ENCODE measurements at places on chromosomes 3 and 15.

- DNase-seq = no peak
Observed at GRCh38 chr15:25394898-25395297, 43.9 kb downstream of the UBE3A start.

- DNase-seq = no peak
Observed at GRCh38 chr3:123620343-123620742, 35.5 kb upstream of the HACD2 start.

DNA sequence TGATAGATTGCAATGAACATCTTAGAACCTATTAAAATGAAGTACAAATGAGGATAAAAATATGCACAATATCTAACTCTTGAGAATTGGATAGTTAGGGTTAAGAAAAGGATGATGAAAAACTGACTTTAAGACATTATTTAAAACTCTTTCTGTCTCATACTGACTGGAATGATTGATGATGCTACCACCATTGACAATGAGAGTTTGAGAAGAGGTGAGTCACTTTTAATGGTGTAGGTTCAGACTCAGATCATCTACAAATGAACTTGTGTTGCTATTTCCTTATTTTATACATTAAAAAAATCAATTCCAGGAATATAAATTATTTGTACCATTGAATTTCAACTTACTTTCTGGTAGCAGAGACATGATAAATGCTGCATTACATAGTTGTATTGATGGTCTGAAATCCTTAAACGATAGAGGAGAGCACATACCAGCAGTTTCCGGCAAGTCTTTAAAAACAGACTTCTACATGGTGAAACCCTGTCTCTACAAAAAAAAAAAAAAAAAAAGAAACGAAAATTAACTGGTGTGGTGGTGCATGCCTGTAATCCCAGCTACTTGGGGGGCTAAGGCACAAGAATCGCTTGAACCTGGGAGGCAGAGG is 409.0 kb downstream of the OTOL1 start:
- DNase-seq = no peak

- DNase-seq = no peak
Observed at GRCh38 chr3:31010491-31010890, 116.0 kb upstream of the GADL1 start.

DNA sequence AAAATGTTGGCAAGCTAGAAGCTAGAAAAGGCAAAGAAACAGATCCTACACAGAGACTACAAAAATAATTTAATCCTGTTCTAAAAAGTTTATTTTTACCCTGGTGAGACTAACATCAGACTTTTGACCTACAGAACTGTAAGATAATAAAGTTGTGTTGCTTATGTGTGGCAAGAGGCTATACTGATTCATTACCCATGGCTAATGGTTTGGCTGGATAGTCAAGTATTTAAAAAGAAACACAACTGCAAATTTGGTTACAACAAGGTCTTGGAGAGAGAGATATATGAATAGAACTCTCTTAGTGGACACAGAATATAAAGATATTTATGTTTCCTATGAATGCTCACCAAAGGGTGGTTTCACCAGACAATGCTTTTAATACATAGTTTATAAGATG is 364.2 kb upstream of the PLSCR5 start:
- DNase-seq = no peak

GRCh38 chr15:37131621-37132020 is 31.3 kb upstream of the MEIS2 start:
- DNase-seq = no peak

GRCh38 chr3:153026026-153026425 is 136.0 kb upstream of the RAP2B start:
- DNase-seq = no peak

DNA sequence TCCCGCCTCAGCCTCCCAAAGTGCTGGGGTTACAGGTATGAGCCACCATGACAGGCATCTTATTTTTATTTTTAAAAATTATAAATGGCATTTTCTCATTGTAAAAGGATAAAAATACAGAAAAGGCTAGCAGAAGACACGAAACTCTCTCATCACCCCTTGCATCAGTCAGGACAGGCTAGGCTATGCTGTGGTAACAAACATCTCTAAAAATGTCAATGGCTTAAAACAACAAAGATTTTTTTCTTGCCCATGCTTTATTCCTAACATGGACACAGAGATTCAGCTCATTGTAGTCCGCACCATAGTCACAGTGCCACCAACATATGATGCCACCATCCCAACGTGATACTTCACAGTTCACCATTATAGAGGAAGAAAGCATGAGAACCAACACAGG is 34.0 kb upstream of the SEMA4B start:
- no peak for DNase-seq

- DNase-seq = no peak
Observed at GRCh38 chr3:42377681-42378080, 32.7 kb downstream of the LYZL4 start.

DNA sequence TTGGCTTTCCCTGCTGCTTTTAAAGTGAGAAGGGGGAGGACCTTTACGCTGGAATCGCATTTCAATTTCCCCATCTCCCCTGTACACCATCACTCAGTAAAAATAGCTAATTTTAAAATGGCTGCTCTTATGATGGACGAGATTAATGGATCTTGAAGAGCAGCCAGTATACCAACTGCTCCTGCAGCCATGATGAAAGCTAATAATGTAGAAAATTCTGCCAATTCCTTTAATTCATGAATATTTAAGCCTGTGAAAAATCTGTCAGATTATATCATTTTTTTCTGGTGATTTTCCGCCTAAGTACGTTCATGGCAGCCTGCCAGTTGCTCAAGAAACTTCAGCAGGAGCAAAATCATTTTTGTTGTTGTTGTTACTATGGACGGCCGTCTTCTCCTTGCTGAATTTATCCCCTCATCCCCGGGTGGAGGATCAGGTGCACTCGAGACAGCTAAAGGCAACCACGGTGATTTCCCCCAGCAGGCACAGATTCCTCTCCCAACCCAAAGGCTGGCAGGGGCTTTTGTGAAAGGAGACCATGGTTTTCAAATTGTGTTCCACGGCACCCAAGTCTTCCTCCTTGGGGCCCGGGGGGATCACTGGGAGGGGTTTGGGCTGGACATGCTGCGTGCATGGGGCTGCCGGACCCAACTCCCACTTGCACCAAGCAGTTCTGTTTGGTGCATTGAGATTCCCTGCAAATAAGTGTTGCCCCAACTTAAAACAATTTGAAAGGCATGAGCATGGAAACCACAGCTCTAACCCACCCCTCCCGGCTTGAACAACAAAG is 289.6 kb downstream of the UACA start:
- no peak for DNase-seq

- no peak for DNase-seq
Observed at GRCh38 chr3:56790016-56790821, 11.5 kb downstream of the ARHGEF3 start.

DNA sequence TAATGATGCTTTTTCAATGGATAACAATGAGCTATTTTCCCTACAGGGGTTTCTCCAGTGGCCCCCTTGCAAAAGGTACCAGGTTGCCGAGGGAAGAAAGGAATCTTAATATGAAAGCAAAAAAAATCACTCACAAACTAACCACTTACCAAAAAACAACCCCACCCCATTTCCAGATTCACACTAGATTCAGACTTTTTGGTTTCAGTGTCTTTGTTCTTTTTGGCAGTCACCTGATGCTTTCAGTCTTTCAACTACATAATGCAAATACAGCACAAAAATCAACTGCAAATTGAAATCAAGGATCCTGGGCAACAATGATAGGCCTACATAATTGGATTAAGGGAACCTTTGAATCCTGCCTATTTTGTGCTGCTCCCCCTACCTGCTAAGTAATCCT is 71.1 kb upstream of the RAP2B start:
- DNase-seq = no peak

GRCh38 chr15:40241269-40242212 is 2.7 kb downstream of the PAK6 start:
- peak; percentile 10 for DNase-seq

DNA sequence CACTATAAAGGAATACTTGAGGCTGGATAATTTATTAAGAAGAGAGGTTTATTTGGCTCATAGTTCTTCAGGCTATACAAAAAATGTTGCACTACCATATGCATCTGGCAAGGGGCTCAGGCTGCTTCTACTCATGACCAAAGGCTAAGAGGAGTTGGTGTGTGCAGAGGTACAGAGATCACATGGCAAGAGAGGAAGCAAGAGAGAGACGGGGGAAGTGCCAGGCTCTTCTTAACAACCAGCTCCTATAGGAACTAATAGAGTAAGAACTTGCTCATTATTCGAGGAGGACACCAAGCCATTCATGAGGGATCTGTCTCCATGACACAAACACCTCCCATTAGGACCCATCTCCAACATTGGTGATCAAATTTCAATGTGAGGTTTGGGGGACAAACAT is 6.0 kb upstream of the FNDC3B start:
- no peak for DNase-seq

GRCh38 chr3:13019243-13020095 is 53.8 kb downstream of the IQSEC1 start:
- no peak for DNase-seq

DNA sequence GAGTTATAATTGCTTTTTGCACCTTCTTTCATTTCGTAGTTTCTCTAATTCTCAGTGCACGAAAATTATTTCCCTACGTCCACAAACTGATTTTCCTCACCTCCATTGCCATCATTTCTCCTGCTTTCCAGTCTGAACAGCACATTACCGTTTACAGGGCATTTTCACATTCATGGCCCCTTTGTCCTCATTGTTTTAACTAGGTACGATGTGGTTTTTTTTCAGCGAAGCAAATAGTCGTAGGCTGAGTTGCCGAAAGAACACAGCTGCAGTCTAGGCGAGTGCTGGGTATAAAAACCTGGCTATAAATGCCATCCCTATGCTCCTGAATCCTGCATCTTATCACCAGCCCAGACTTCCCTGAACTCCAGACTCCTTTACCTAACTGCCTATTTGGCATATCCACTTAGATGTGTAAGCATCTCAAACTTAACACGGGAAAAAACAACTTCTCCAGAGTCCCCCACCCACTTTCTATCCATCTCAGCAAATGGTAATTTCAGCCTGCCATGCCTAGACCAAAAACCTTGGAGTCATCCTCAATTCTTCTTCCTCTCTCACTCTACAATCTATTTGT is 691 bp upstream of the FSIP1 start:
- no peak for DNase-seq

DNA sequence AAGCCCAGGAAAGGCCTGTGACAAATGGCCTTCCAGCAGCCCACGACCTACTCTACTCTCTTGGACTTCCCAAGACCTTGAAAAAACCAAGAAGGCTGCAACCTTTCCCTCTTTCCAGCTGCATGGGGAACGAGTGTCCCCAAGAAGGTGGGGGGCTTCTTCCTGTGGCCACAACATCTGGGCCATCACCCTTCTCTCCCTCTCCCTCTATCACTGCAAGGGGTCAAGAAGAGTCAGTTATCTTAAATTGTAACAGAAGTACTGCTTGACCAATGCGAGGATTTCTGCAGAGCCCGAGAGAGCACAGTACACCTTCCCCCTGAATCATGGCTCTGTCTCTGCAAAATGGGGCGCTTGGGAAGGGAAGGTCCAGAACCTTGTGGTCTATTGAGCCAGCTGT is 63.7 kb upstream of the ACAN start:
- DNase-seq = no peak

- no peak for DNase-seq
Observed at GRCh38 chr3:192675958-192676649, 51.2 kb downstream of the FGF12 start.

Measured in GM20000 (cell line).